ENCODE measurements at places on chromosomes 12 and 14.

- no peak for DNase-seq
These were observed 5.8 kb downstream of the LRIG3 start for GRCh38 chr12:58914457-58914856.

GRCh38 chr14:64848239-64848638, 31.5 kb downstream of the SPTB start:
- DNase-seq: no peak

- DNase-seq: no peak
These were observed 65.1 kb downstream of the DIP2B start for GRCh38 chr12:50569876-50570275.

DNA sequence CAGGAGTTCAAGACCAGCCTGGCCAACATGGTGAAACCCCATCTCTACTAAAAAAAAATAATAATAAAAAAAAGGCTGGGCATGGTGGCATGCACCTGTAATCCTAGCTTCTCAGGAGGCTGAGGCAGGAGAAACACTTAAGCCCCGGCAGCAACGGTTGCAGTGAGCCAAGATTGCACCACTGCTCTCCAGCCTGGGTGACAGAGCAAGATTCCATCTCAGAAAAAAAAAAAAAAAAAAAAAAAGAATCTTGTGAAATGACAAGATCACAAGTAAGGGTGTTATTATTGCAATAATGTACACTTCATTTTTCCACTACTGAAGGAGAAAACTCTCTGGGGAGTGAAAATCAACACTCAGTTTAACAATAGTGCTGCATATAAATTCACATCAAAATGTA, 8.8 kb upstream of the PTGR2 start:
- no peak for DNase-seq

DNA sequence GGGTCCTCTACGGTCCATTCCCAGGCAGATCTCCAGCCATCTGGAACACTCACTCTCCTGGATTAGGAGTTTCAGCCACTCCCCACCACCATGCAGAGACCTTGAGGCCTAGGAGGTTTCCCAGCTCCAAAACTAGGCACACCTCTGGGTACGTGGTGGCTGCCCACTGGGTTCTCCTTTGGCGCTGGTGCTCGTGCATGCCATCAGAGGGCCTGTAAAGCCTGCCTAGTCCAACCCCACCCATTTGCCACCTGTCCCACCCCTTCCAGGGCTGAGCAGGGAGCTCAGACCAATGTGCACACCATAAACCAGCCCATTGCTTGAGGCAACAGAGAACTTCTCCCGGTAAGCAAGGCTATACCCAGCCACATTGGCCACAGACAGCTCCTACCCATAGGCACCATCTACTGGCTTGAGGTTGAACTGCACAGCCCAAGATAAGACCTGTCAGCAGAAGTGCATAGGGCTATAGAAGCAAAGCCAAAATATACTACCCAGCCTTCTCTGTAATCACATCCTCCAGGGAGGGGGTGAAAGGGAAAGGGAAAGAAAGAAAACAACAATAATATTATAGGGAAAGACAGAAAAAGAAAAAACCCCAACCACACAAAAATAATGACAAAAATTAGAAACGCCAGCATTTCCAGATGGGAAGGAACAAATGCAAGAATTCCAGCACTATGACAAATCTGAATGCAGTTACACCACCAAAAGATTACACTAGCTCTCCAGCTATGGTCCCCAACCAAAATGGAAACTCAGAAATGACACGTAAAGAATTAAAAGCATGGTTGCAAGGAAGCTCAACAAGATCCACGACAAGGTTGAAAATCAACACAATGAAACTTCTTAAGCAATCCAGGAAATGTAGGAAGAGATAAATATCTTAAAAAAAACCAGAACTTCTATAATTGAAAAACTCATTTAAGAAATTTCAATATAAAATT, 111.9 kb upstream of the CCDC175 start:
- no peak for DNase-seq

GRCh38 chr12:70244409-70244808, 1.2 kb downstream of the CNOT2 start:
- no peak for DNase-seq

- DNase-seq: no peak
These were observed 40.5 kb downstream of the DUSP6 start for GRCh38 chr12:89311703-89312293.

DNA sequence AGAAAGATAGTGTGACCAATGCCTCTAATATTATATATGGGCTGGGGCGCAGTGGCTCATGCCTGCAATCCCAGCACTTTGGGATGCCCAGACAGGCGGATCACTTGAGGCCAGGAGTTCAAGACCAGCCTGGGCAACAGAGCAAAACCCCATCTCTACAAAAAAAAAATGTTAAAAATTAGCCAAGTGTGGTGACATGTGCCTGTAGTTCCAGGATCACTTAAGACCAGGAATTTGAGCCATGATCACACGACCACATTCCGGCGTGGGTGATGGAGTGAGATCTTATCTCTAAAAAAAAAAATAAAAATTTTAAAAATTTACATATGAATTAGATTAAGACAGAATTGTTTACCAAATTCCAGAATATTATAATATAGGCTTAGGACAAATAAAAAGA, 12.0 kb downstream of the TM7SF3 start:
- no peak for DNase-seq
